Muscle of arm (tissue), 14 donors: ENCODE measurements at places on chromosomes 7 and 10.

DNA sequence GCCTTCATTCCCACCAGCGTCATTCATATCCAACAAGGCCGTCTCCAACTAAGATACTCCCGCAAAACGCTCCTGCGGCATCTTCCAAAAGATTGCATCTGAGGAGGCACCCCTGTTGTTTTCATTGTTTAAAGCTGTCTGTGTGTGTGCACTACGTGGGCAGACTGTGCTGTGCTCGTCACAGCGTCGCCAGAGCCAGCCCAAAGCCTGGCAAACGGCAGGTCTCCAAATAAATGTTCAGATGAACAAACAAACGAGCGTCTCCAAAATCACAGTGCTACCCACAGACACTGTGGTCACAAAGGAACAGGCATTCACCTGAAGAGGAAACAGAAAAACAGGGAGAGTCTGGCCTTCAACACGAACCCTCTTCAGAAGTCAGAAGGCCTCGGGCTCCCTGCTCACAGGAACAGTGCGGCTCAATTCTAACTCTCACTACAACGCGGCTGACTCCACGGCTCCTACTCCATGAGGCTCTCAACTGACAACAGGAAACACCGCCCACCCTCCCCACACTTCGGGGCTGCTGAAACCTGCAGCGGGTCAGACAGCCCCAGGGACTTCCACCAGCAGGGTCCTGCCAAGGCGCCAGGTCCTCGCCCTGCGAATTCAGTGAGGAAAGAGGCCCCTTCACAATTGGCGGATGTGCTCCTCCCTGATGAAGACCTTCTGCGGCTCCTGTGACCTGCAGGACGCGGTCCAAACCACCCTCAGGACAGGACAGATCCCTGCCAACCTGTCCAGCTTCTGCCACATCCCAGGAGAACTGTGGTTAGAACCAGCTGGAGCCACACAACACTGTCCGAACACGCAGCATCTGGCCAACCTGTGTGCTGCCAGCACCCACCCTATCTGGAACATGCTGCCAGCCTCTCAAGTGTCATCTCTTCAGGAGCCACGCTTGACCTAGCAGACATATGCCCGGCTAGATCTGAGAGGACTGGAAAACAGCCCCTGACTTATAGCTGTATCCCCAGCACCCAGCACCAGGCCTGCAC, 36.1 kb downstream of the MAD1L1 start:
- DNase-seq, result no peak

DNA sequence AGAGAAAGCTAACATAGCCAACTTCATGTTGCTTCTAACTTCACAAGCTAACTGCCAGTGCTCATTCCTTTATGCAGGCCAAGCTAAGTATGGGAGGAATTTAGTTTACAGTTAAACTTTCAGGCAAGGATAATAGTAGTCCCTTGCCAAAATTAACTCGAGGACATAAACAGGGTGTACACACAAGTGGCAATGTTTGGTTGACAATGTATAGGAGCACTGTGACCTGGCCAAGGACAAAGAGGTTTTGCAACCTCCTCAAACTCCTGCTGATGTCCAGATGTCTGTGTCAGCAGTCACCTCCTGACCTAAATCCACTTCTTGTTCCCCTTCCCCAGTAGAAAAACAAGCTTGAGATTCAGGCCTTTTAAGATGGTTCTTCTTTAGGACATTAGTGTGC, 494.6 kb upstream of the KLF6 start:
- DNase-seq, result no peak

DNA sequence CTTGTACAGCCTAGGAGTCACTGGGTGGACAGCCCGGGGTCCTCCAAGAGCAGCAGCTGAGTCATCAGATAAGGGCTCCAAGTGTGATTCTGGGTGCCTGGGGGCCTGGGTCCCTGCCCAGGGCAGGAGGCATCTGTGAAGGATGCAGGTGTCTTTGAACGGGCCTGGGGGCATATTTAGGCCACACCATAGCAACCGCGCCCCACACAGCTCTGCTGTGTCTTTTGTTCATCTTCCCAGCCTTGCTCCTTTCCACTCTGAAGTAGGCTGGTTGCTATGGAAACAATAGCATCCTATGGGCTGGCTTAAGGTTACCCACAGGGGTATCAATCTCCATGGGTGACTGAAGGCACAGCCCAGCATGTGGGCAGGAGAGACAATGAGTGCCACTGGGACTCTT, 324.7 kb downstream of the TCERG1L start:
- DNase-seq, result no peak

DNA sequence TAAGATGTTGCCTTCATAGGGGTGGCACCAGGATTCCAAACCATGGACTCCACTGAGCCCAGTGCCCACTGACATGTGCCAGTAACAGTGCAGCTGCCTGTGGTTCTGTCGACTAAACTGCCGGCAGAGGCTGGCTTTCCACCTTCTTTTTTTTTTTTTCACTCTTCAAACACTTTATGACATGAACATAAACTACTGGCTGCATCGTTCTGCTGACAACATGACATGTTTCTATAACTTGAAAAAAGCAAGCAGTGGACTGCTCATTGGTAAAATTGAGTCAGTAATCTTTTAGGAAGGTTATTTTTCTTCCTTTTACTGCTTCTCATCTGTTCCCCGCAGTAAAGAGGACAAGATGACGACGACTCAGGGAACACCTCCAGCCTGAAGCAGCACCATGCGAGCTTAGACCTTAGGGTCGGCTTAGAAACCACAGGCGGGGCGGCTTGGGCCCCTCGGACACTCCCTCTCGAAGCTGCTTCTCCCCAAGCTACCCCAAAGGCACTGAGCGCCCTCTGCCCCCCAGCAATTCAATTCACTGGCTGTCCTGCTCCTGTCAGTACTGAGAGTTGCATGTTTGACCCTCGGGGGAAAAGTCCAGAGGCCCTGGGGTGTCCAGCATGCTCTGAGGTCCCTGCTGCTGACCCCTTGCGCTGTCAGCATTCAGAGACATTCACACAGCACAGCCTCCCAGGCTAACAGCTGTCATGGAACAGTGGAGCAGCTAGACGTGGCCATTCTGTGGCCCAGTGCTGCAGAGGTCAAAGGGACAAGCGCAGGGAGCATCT, 112.5 kb downstream of the EGFR start:
- no peak for DNase-seq

- DNase-seq, result no peak
These were observed 667 bp downstream of the KLLN start for GRCh38 chr10:87862679-87863052.

- no peak for DNase-seq
These were observed 21.6 kb downstream of the SFTPD start for GRCh38 chr10:79927111-79927828.

- no peak for DNase-seq
These were observed 234.6 kb upstream of the PITRM1 start for GRCh38 chr10:3407208-3407607.

DNA sequence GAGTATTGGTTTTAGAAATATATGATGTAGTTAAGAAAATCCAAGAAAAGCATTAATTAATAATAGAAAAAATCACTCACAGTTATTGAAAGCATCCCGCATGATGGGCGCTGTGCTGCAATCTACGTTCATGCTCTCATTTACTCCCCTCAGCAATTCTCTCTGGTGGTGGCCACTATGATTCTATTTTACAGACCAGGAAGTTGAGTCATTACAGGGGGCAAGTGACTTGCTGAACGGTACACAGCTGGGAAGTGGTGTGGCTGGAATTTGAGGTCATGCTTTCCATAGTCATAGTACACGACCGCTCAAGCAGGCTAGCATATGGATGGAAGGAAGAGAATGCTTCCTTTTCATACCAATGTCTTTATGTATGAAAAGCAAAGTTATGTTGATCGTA, 117.4 kb downstream of the TES start:
- DNase-seq, result no peak

- DNase-seq, result no peak
These were observed 534.8 kb downstream of the AUTS2 start for GRCh38 chr7:70132852-70133690.

GRCh38 chr10:97427571-97428179, 1.7 kb downstream of the PGAM1 start:
- no peak for DNase-seq

- no peak for DNase-seq
These were observed 7.1 kb upstream of the GSTO1 start for GRCh38 chr10:104247513-104248146.

DNA sequence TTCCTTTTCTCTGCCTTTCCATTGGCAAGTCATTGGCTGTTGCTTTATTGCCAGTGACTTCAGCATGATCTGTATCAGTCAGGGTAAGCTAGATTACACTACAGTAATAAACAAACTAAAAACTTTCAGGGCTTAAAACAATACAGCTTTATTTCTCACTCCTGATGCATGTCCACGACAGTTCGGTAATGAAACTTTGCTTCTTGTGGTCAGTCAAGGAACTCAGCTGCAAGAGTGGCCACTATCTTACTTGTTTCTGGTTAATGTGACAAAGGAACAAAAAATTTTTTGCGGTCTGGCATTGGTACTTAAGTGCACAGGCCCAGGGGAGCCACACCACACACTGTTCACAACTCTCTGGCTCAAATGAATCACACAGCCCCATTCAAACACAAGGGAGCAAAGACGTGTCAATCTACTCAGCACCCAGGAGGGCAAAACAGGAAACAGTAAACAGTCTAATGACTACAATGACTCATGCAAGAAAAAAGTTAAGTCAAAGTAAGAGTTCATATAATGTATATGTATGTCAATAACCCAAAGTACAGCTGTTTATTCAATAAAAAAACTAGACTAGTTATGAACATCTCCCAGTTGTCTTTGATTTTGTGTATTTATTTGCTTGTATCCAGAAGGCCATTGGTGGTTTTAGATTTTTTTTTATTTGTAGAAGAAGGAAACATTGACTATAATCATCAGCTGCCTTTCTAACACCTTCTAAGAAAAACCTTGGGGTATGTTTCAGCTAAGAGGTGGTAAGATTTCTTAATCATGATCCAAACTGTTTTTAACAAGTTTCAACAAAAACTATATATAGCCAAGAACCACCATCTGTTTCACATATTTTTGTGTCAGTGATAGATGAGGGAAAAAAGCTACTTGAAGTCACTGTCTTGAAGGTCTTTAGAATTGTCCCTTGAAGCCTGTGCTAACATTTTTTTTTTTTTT, 134.4 kb upstream of the FAM3C start:
- peak; percentile 31 for DNase-seq

DNA sequence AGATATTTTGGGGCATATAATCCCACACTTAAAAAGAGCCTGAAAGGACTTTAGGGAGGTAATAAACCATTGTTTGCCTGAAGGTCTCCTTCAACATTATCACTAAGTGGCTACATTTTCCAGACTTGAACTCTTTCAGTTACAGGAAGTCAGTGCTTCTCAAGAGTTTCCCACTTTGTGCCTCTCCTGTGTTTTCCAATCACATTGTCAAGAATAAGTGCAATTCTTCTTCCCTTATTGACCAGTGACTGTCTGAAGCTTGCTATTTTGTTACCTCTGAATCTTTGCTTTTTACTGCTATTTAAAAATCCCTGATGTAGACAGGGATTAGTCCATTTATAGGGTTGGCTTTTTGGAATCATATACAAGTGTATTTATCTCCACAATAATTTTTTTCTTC, 346.7 kb upstream of the ANKRD30A start:
- no peak for DNase-seq

- DNase-seq, result no peak
These were observed 12.3 kb downstream of the AUTS2 start for GRCh38 chr7:69610374-69611084.

GRCh38 chr10:3783682-3784432, 1.2 kb downstream of the KLF6 start:
- DNase-seq, result peak; percentile 90

GRCh38 chr7:25732766-25733217, 419.2 kb upstream of the NFE2L3 start:
- DNase-seq, result no peak

DNA sequence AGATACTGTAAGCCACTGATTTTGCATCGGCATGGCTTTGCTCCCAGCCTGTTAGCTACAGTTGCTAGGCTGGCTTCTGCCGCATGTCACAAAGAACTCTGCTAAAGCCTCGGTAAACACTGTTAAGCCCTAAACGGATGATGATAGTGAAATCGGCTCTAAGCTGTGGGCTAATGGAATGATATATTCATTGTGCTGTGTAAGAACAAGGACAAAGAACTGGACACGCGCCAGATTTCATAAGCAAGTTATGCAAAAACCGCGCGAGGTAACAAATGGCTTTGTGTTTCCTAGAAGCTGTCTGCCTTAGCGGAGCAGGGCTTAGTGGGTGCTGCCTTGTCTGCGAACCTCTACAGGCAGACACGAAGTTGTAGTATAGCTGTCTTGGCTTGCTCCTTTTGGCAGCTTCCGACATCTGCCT, 331.3 kb upstream of the COBL start:
- peak; percentile 12 for DNase-seq

GRCh38 chr10:122126763-122127659, 138.0 kb downstream of the TACC2 start:
- DNase-seq, result peak; percentile 21

DNA sequence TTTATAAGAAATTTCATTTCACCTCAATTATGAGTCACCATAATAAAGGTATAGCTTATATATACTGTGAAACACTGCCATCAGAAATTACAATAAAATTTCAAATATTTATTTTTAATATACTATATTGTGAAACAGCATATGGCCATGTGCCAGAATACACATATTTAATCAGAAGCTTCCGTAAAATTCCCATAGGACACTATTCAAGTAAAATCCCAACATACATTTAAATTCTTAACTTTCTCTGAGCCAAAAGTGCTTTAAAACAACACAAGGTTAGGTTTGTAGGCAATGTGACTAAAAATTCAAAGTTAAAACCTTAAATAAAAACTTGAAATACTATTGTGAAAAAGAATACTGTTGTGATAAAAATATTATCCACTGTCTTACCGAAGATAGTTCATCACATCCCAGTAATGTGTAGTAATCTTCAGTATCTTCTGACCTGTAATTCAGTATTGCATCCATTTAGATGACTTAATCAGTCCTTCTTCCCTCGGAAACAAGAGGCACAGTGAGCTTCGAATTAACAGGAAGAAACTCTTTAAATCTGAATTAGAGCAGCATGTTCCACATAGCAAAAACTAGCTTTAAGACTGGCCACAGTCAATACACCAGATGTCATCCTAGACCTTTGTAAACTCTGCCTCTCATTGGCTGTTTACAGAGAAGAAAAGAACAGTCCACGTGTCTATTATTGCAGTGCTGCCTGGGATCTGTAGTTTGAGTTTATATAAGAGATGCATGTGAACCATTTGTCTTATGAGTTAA, at the start of gene DNAJC12:
Gene DNAJC12, minus strand, starts transcription at position 648 of the 774 bp plus-strand sequence. Its CDS starts 177 bp downstream, at position 471.
- peak; percentile 70 for DNase-seq

GRCh38 chr10:62666275-62666674, 138.2 kb upstream of the ADO start:
- no peak for DNase-seq
